ENCODE measurements at places on chromosomes 1 and 21. TPM values are rescaled to one million over a fixed set of nuclear protein-coding genes. Genes with fewer than 3 reads are reported as not detected.

The EDARADD gene
- 32.0 TPM for total RNA-seq

The TENT5C gene
- 3.5 TPM for total RNA-seq

The ITSN1 gene
- 4.8 TPM for total RNA-seq

The RYR2 gene
- not detected for total RNA-seq

The LENEP gene
- 1.4 TPM for total RNA-seq

- DNase-seq, result no peak
Observed at GRCh38 chr1:161111527-161111926, 6.3 kb downstream of the PFDN2 start.

DNA sequence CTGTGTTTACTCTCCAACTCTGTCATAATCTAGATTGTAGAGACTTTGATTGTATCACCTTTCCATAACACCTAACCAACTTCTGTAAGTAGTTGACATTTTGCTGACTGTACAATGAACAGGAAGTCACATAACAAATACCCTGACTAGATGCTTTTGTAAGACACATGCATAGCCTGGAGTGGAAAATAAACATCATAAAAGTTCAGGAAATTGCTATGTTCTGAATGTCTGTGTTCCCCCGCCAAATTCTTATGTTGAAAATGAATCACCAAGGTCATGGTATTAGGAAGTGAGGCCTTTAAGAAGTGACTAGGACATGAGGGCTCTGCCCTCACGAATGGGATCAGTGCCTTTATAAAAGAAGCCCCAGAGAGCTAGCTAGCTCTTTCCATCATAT lies 40.4 kb upstream of the ZSWIM5 start:
- no peak for DNase-seq

DNA sequence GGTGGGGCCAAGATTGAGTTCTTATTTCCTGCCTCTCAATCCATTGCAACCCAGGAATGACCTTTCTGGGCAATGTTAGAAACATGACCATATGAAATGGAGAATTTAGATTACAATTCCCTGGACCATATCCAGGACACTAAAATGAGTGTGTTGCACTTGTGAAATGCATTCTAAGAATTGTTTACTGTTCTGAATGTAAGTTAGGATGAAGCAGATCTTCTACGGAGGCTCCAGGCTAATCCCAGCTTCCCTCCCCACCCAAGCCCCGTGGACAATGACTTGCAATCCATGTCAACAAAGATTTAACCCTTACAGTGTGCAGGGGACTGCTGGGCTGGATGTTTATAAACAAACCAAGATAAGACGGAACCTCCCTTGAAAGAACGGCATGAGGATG lies 31.7 kb upstream of the HAO2 start:
- no peak for DNase-seq

GRCh38 chr21:45011911-45012661 lies 62.3 kb upstream of the ADARB1 start:
- no peak for DNase-seq

All from activated CD4-positive, alpha-beta T cell treated with anti-CD3 and anti-CD28 coated beads, Interleukin-2, amount 10 ng/mL, durations not matched to agents 24 days and 14 days (primary cell).